H9 (cell line): ENCODE measurements at places on chromosomes 16 and 17. TPM values are rescaled to one million over a fixed set of nuclear protein-coding genes. Genes with fewer than 3 reads are reported as not detected.

DNA sequence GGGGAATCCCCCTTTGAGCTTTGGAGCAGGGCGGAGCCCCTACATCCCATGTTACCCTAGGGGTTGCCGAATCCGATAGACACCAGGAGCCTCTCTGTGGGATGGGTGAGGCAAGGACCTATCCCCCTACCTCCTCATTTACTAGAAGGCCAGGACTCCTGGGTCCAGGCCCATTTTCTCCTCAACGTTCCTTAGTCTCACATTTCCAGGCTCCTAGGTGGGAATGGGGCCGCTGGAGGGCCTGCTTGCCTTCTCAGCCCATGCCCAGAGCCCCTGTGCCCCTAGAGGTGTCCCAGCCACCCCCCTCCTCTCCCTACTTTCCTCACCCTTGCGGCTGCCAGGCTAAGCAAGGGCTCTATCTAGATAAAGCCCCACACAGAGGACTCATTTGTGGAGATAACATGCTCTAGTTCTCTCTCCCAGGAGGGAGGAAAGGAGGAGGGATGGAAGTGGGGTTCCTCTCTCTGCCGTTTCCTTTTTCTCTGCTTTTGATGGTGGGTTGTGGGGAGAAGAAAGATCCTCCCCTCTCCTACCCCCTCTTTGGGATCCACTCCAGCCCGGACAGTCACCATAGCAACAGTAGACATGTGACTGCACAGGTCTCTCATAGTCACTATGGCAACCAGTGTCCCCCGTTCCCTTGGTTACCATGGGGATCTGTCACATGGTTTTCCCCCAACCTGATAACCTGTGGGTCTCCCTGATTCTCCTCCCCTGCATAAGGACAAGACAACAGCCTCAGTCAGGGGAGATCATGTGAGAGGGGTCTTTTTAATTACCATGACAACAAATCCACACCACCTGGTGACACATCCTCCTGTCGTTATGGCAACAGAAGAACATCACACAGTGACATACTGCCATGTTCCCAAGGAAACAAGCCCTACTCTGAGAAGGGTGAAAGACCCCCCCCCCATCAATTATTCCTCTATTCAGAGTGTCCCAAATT lies 5.2 kb downstream of the CACNA1G start:
- H3K4me1 ChIP-seq = peaks cover 2% of the 10 kb centered on the region; the same call in 1 of the 2 replicates
- no peak for DNase-seq
- peaks cover 40% of the 10 kb centered on the region for H3K27me3 ChIP-seq
- H3K4me3 ChIP-seq = peak overlapping the region; percentile 44; the same call in 2 of the 3 replicates
- H3K36me3 ChIP-seq = no peaks in the 10 kb centered on the region
- no peak overlapping the region for H3K27ac ChIP-seq

Gene MAPT
- total RNA-seq = 1.3 and 1.6 TPM in 2 replicates

GRCh38 chr17:18143044-18143936 lies 34.7 kb downstream of the MYO15A start:
- H3K4me1 ChIP-seq = peaks cover 3% of the 10 kb centered on the region; the same call in 1 of the 2 replicates
- peak; percentile 87 for DNase-seq
- H3K27me3 ChIP-seq = no peaks in the 10 kb centered on the region
- H3K36me3 ChIP-seq = no peaks in the 10 kb centered on the region
- no peak overlapping the region for H3K27ac ChIP-seq
- H3K4me3 ChIP-seq = no peak overlapping the region; the same call in 1 of the 2 replicates

DNA sequence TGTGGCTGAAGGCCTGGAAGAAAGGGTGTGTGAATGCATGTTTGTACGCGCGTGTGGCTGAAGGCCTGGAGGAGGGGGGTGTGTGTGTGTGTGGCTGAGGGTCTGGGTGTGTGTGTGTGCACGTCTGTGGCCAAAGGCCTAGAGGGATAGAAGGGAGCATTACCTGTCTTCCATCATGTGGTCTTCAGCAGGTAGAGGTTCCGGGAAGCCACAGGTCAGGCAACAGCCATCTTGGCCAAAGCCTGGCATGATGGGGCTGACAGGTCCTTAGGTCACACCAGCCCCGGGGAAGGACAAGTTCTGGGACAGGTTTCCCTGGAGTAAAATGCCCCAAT lies 5.2 kb downstream of the LITAFD start:
- no peaks in the 10 kb centered on the region for H3K27me3 ChIP-seq
- no peak overlapping the region for H3K4me3 ChIP-seq
- no peak overlapping the region for H3K27ac ChIP-seq
- H3K4me1 ChIP-seq = no peaks in the 10 kb centered on the region; the same call in 1 of the 2 replicates
- no peak for DNase-seq
- peaks cover 30% of the 10 kb centered on the region for H3K36me3 ChIP-seq

DNA sequence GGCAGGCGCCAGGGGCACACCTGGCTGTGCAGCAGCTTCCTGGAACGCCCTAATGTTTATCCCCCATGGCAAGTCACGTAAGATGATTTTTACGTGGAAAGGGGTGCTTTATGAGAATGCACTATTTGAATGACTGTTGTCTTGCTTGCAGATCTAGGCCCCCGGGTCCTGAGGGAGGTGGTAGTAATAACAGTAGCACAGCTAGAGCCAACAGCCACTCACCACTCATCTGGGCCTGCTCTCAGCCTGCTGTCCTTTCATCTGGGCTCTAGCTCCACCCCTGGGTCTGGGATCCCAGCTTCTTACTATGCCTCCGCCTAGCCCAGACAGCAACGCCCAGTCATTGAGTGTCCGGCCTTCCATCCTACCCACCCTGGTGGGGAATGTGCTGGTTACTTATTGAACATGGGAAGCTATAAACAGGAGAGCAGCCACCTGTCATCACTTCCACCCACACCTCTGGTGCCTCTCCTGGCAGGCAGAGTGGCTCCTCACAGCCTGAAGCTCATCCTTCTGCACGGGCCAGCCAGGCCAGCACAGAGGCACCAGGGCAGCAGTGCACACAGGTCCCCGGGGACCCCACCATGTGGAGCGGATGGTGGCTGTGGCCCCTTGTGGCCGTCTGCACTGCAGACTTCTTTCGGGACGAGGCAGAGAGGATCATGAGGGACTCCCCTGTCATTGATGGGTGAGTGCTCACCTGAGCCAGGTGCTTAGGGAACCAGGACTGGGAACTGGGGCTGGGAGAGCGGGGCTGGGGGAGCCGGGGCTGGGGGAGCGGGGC lies 16.6 kb downstream of the DPEP1 start:
- no peaks in the 10 kb centered on the region; the same call in 1 of the 2 replicates for H3K4me1 ChIP-seq
- no peak overlapping the region for H3K27ac ChIP-seq

Gene NPIPA8
- 0.48 and 0.72 TPM in 2 replicates for total RNA-seq

Gene TMEM235
- 0.13 and 0.28 TPM in 2 replicates for total RNA-seq

- no peak overlapping the region for H3K4me3 ChIP-seq
- peaks cover 7% of the 10 kb centered on the region; the same call in 2 of the 3 replicates for H3K36me3 ChIP-seq
- no peak overlapping the region for H3K27ac ChIP-seq
- H3K27me3 ChIP-seq = no peaks in the 10 kb centered on the region
- DNase-seq = no peak
Measured at GRCh38 chr17:9566067-9566466, 9.6 kb downstream of the STX8 start.

Gene CACNA1G
- 1.5 and 1.7 TPM in 2 replicates for total RNA-seq

Gene ADGRG1
- total RNA-seq = 0.57 and 1.1 TPM in 2 replicates

Gene KCTD13
- total RNA-seq = 16.8 and 18.3 TPM in 2 replicates

DNA sequence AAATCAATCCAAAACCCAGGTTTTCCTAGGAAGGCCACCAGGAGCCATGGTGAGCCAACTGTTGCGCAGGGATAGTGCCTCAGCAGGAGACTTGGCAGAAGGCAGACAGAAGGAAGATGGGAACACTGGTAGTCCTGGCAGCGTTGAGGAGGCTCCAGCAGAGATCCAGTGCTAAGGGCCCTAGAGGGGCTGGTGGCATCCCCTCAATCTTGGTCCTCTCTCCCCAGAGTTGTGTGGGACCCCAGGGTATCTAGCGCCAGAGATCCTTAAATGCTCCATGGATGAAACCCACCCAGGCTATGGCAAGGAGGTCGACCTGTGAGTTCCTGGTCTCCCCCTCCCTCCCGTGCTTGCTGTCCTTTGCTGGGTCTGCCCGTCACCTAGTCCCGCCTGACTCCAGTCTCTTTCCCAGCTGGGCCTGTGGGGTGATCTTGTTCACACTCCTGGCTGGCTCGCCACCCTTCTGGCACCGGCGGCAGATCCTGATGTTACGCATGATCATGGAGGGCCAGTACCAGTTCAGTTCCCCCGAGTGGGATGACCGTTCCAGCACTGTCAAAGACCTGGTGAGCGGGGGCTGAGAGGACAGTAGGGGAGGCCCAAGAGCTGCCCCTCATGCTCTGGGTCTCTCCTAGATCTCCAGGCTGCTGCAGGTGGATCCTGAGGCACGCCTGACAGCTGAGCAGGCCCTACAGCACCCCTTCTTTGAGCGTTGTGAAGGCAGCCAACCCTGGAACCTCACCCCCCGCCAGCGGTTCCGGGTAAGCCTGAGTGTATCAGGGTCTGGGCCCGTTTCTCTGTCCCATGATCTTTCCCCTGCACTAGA lies 5.7 kb downstream of the CFAP119 start:
- DNase-seq = no peak
- no peak overlapping the region for H3K27ac ChIP-seq
- H3K36me3 ChIP-seq = peaks cover 7% of the 10 kb centered on the region
- no peaks in the 10 kb centered on the region for H3K4me1 ChIP-seq

DNA sequence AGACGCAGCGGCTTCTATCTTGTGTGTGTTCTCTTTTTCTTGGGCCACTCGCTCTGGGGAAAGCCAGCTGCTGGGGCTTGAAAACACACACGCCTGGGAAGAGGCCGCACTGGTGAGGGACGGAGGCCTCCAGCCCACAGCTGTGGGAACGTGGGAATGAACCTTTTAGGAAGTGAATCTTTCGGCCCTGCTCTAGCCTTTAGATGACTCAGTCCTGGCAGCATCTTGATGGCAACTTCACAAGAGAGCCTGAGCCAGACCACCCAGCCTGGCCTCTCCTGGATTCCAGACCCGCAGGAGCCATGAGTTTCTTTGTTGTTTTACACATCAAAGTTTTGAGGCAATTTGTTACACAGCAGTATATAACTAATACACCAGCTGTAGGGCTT lies 2.2 kb upstream of the PDPK1 start:
- H3K36me3 ChIP-seq = no peaks in the 10 kb centered on the region
- no peak overlapping the region for H3K4me3 ChIP-seq
- no peak for DNase-seq

Gene C16orf74
- total RNA-seq = 4.9 and 5.6 TPM in 2 replicates

DNA sequence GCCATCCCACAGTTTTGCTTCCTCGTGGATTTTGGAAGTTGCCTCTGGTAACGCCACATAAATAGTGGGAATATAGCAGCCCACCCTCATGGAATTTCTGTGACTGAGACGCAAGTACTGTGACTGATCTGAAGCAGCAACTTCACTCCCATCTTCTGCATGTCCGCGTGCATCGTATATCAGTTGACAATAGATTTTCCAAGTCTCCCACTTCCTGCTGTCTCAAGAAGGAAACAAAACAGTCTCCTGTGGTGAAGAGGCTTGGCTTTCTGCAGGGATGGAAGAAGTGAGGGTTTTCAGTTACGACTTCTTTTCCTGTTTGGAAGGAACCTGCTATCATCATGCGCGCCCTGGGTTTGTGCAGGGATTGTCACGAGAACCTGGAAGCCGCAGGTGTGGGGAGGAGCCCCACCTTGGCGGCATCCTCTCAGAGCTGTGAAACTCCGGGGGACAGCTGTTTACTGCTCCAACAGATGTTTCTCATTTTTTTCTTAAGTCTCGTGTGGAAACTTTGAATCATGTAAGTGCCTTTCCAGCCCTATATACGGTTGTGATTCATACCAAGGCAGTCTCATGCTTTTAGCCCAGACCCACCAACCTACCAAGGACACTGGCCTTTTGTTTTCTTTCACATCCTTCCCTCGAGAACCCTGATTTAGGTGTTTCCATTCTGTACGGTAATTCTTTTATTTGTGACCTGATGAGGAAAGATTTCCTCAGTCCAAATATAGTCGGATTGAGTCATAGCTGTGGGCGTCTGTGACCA lies 57.5 kb downstream of the WIPI1 start:
- DNase-seq = peak; percentile 24
- no peaks in the 10 kb centered on the region for H3K4me1 ChIP-seq
- H3K27ac ChIP-seq = no peak overlapping the region
- H3K36me3 ChIP-seq = no peaks in the 10 kb centered on the region
- no peaks in the 10 kb centered on the region for H3K27me3 ChIP-seq
- no peak overlapping the region for H3K4me3 ChIP-seq

- no peaks in the 10 kb centered on the region for H3K4me1 ChIP-seq
- DNase-seq = no peak
- peaks cover 33% of the 10 kb centered on the region for H3K36me3 ChIP-seq
- no peaks in the 10 kb centered on the region for H3K27me3 ChIP-seq
- no peak overlapping the region for H3K27ac ChIP-seq
- H3K4me3 ChIP-seq = no peak overlapping the region
Measured at GRCh38 chr17:63688396-63689020, 11.4 kb downstream of the LIMD2 start.

- no peak overlapping the region for H3K4me3 ChIP-seq
- H3K27ac ChIP-seq = no peak overlapping the region
- H3K36me3 ChIP-seq = no peaks in the 10 kb centered on the region; the same call in 2 of the 3 replicates
- DNase-seq = no peak
- H3K4me1 ChIP-seq = no peaks in the 10 kb centered on the region
Measured at GRCh38 chr17:4591529-4591928, 7.2 kb downstream of the SMTNL2 start.

DNA sequence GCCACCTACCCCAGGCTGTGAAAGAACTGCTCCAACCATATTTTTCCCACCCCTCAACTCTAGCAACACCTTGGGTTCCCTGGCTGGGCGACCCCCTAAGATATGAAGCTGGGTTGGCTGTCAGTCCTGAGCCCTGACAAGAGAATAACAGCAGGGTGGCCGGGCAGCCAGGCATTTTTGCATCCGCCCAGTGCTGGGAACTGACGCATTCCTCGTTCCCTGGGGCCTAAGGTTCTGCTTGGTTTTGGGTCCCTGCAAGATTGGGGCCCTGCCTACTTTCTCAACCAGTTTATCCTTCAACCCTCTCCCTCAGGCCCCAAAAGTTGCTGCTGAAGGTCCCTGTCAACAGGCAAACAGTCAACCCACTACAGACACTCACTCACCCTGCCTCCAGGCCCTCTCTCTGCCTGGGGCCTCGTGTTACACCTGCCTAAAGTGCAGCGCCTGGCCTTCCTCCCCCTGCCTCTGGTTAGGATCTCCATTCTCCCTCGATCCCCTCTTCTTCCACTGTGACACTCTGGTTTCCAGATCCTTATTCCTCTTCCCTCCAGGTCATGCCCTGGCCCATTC lies 151.5 kb downstream of the STX8 start:
- peak; percentile 64 for DNase-seq
- no peaks in the 10 kb centered on the region; the same call in 1 of the 2 replicates for H3K36me3 ChIP-seq
- no peaks in the 10 kb centered on the region for H3K27me3 ChIP-seq
- H3K4me1 ChIP-seq = peaks cover 3% of the 10 kb centered on the region; the same call in 1 of the 2 replicates
- H3K4me3 ChIP-seq = no peak overlapping the region
- no peak overlapping the region for H3K27ac ChIP-seq

- H3K27ac ChIP-seq = peak overlapping the region; percentile 83
- H3K4me1 ChIP-seq = peaks cover 5% of the 10 kb centered on the region; the same call in 1 of the 2 replicates
- peak overlapping the region; percentile 56 for H3K4me3 ChIP-seq
- peak; percentile 94 for DNase-seq
- H3K36me3 ChIP-seq = 0 out of 3 replicates have a peak, but pooled peaks cover 6% of the 10 kb centered on the region
Measured at GRCh38 chr16:4392382-4393239, 21.0 kb downstream of the VASN start.

GRCh38 chr17:62804025-62804424 lies 4.1 kb downstream of the MARCHF10 start:
- H3K36me3 ChIP-seq = no peaks in the 10 kb centered on the region
- H3K4me1 ChIP-seq = no peaks in the 10 kb centered on the region
- no peaks in the 10 kb centered on the region for H3K27me3 ChIP-seq
- H3K4me3 ChIP-seq = no peak overlapping the region
- peak; percentile 19 for DNase-seq
